ENCODE measurements at places on chromosomes 11 and 22. TPM values are rescaled to one million over a fixed set of nuclear protein-coding genes. Genes with fewer than 3 reads are reported as not detected.
A peak's percentile ranks its signal among the peaks of the same experiment; 100 is the strongest.

DNA sequence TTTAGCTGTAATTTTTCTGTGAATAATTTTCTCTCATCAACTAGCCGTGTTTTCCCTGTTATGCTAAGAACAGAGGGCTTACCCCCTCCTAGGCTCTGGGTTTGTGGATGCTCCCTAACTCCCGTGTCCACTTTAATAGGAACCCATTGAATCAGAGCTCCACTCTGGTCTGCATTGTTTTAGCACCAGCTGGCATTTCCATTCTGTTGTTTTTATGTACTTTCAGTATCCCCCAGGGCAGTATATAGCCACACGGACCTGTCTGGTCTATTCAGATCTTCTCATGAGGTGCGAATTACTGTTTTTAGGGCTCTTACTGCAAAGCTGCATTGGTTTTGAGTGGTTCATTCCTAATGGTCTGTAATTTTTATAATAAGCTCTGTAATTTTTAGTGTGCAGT, 16.0 kb downstream of the POLD3 start:
- H3K36me3 ChIP-seq: no peaks in the 10 kb centered on the region
- no peak overlapping the region for H3K4me3 ChIP-seq

DNA sequence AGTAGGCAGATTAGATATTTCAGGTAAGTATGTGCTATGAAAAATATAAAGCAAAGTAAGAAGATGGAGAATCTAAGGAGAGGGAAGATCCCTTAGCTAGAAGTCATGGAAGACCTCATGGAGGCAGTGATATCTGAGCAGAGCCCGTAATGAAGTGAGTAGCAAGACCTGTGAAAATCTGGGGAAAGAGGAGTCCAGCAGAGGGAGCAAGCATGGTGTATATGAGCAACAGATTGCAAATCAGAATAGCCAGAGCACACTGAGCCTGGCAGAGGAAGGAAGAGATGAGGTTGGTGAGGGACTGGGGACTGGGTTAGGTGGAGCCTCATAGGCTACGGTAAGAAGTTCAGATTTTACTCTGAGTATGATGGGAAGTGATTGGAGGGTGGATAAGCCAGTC, 9.4 kb downstream of the LHFPL7 start:
- H3K27ac ChIP-seq: no peak overlapping the region
- no peaks in the 10 kb centered on the region for H3K36me3 ChIP-seq
- H3K4me3 ChIP-seq: no peak overlapping the region
- DNase-seq: no peak
- no peaks in the 10 kb centered on the region for H3K27me3 ChIP-seq

GRCh38 chr11:123473941-123474677, 44.0 kb downstream of the GRAMD1B start:
- no peaks in the 10 kb centered on the region for H3K36me3 ChIP-seq
- H3K4me3 ChIP-seq: no peak overlapping the region
- no peak overlapping the region for H3K27ac ChIP-seq
- H3K27me3 ChIP-seq: no peaks in the 10 kb centered on the region

- no peaks in the 10 kb centered on the region for H3K27me3 ChIP-seq
- no peaks in the 10 kb centered on the region for H3K36me3 ChIP-seq
- H3K4me3 ChIP-seq: no peak overlapping the region
- DNase-seq: no peak
Measured at GRCh38 chr11:48123254-48123875, 93.2 kb upstream of the OR4B1 start.

DNA sequence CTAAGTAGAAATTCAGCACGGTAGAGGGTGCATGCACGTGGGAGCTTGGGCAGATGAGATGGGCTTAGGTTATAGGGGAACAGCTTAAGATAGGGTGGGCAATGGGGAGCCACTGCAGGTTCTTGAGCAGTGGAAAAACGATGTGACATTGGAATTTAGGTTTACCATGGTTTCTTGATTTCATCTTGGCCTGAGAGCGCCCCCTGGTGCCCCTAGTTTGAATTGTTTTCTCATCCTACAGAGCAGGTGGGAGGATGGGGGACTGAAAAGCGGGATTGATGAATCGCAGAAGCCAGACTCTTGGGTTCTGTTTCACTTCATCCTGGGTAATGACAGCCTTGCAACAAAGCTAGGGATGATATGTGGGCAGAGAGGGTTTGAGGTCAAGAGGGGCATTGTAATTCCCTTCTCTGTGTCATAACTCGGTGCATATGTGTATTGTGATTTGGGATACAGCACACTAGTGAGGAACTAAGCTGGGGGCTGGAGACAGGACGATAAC, 6.7 kb upstream of the MCAM start:
- peaks cover 48% of the 10 kb centered on the region for H3K4me1 ChIP-seq
- no peaks in the 10 kb centered on the region for H3K27me3 ChIP-seq
- H3K4me3 ChIP-seq: no peak overlapping the region
- no peaks in the 10 kb centered on the region for H3K36me3 ChIP-seq

GRCh38 chr22:23751441-23751996, 607 bp upstream of the ZNF70 start:
- no peaks in the 10 kb centered on the region for H3K36me3 ChIP-seq
- H3K4me3 ChIP-seq: peak overlapping the region; percentile 76
- H3K4me1 ChIP-seq: peaks cover 17% of the 10 kb centered on the region
- peak overlapping the region; percentile 88 for H3K27ac ChIP-seq

DNA sequence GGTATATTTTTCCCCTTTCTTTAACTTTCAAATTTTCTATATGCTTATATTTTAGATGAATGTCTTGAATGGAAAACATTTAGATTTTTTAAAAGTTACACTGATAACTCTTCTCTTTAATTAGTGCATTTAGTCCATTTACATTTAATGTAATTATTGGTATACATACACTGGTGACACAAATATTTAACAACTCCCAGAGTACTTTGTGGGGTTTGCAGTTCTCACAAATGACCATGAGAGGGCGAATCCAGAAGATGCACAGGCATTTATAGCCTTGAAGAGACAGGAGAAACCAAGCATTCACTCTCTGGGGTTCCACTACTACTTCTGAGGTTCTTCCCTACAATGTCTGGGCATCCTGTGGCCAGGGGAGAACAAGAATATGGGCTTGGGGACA, 125.1 kb downstream of the TIMP3 start:
- H3K36me3 ChIP-seq: no peaks in the 10 kb centered on the region
- no peak overlapping the region for H3K27ac ChIP-seq
- DNase-seq: no peak
- H3K27me3 ChIP-seq: no peaks in the 10 kb centered on the region
- no peak overlapping the region for H3K4me3 ChIP-seq

GRCh38 chr22:50030297-50031188, 18.0 kb upstream of the IL17REL start:
- H3K4me3 ChIP-seq: no peak overlapping the region
- peaks cover 21% of the 10 kb centered on the region for H3K27me3 ChIP-seq
- no peaks in the 10 kb centered on the region for H3K36me3 ChIP-seq
- no peak overlapping the region for H3K27ac ChIP-seq

Gene OR51I1
- not detected for total RNA-seq
